ENCODE measurements at places on chromosomes 7 and 10. TPM values are rescaled to one million over a fixed set of nuclear protein-coding genes. Genes with fewer than 3 reads are reported as not detected.

Gene FZD8
- 0.50 TPM for total RNA-seq

Gene PROSER2
- 1.6 TPM for total RNA-seq

Gene ERVW-1
- not detected for total RNA-seq

Gene NKX2-3
- not detected for total RNA-seq

Gene CNPY1
- total RNA-seq, result not detected

Gene CUBN
- 0.76 TPM for total RNA-seq

Gene CALHM2
- 11.6 TPM for total RNA-seq

Gene CYP2W1
- total RNA-seq, result not detected

Gene POLR2J2
- 23.4 TPM for total RNA-seq

Gene TCTN3
- 18.6 TPM for total RNA-seq

Gene GNGT1
- total RNA-seq, result not detected

Gene KIF20B
- total RNA-seq, result 54.0 TPM

Gene PRPS1L1
- total RNA-seq, result not detected

Gene ZPBP
- not detected for total RNA-seq

Gene C10orf62
- total RNA-seq, result not detected

Gene C7orf33
- total RNA-seq, result not detected

Gene GPR26
- not detected for total RNA-seq

Gene ECD
- total RNA-seq, result 32.8 TPM

Gene FAM131B
- 3.1 TPM for total RNA-seq

Gene CALY
- 0.09 TPM for total RNA-seq

Gene RARRES2
- not detected for total RNA-seq

Gene IFIT2
- total RNA-seq, result 10.8 TPM

Gene METTL27
- 1.8 TPM for total RNA-seq

Gene CCDC7
- 15.7 TPM for total RNA-seq

Gene TAS2R3
- 1.8 TPM for total RNA-seq

Gene GNAI1
- 4.0 TPM for total RNA-seq

Gene TMED4
- 73.6 TPM for total RNA-seq

Gene ITGA8
- not detected for total RNA-seq

Gene OR6B1
- not detected for total RNA-seq

Gene CDK13
- total RNA-seq, result 47.6 TPM

Gene COL28A1
- total RNA-seq, result 0.29 TPM

All from activated T-cell treated with anti-CD3 and anti-CD28 coated beads, Interleukin-2, amount 50 U/mL, for 72 hours (primary cell).